ENCODE measurements at places on chromosomes 1 and 21. TPM values are rescaled to one million over a fixed set of nuclear protein-coding genes. Genes with fewer than 3 reads are reported as not detected.

DNA sequence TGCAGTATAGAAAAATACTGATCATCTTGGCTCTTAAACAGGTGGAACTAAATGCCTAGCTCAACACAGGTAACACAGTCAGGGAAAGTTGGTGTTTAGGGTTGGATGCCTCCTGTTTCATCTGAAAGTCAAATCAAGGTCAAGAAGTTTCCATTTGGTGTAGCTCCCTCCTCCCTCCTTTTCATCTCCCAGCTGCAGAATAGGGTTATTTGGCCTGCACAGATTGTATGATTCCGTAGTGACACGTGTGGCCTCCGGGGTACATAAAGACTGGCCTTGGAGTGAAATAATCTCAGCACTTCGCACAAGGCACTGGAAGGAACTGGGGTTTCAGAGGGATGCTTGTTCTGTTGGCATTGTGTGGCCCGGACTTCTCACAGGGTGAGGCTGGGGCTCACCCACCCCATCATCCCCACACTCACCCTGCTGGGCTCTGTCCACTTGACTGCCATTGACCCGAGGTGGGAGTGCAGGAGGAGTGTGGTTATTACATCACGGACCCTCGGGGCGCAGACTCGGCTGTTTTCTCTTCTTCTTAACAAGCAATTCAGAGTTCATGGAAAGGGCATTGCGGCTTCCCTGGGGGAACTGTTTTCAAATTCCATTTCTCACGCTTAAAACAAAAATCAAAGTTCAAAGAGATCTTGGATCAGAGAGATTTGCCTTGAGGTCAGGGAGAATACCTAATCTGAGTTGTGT is 18.4 kb downstream of the IGSF5 start:
- no peaks in the 10 kb centered on the region for H3K36me3 ChIP-seq
- H3K27me3 ChIP-seq, result no peaks in the 10 kb centered on the region
- H3K4me3 ChIP-seq, result no peak overlapping the region

- no peak overlapping the region for H3K4me3 ChIP-seq
- H3K36me3 ChIP-seq, result no peaks in the 10 kb centered on the region
- no peaks in the 10 kb centered on the region for H3K4me1 ChIP-seq
- H3K27ac ChIP-seq, result no peak overlapping the region
- no peak for DNase-seq
Observed at GRCh38 chr1:91769742-91770141, 116.2 kb downstream of the TGFBR3 start.

DNA sequence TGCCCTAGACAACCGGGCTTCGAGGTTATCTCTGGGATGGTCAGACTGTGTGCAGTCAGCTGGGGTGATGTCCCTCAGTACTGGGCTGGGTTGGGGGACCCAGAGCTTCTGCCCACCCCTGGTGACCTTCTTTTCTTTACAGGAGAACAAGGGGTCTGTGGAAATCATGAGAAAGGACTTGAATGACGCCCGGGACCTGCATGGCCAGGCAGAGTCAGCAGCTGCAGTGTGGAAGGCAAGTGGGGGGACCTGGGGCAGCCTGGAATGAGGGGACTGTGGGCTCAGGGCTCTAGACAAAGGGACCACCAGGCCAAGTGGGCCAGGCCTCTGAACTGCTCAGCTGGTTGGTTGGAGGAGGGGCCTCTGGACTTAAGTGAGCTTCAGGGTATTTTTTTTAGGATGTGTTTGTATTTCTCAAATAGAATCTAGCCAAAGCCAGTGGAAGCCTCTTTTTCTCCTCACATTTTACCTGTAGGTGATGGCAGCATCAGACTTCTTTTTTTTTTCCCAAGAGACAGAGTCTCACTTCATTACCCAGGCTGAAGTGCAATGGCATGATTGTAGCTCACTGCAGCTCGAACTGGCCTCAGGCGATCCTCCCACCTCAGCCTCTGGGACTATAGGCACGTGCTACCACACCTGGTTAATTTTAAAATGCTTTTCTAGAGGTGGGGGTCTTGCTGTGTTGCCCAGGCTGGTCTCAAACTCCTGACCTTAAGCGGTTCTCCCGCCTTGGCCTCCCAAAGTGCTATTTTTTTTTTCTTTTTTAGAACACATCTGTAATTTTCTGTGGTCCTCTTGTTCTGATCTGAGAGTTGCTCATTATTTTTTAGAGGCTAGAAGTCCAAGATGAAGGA is 1.9 kb downstream of the RNF187 start:
- H3K27ac ChIP-seq, result no peak overlapping the region
- H3K36me3 ChIP-seq, result no peaks in the 10 kb centered on the region
- H3K4me3 ChIP-seq, result no peak overlapping the region
- H3K4me1 ChIP-seq, result peaks cover 37% of the 10 kb centered on the region

DNA sequence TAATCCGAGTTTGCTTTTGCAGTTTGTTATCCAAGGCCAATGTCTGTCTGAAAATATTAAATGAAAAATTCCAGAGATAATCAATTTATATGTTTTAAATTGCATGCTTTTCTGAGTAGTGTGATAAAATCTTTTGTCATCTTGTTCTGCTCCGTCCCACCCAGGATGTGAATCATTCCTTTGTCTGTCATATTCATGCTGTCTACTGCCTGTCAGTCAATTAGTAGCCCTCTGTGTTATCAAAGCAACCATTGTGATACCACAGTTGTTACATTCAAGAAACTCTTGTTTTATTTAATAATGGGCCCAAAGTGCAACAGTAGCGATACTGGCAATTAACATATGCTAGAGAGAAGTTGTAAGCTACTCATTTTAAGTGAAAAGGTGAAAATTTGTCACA is 819.3 kb downstream of the BRINP3 start:
- no peak overlapping the region for H3K27ac ChIP-seq
- H3K27me3 ChIP-seq, result no peaks in the 10 kb centered on the region
- no peak for DNase-seq
- no peaks in the 10 kb centered on the region for H3K4me1 ChIP-seq
- H3K4me3 ChIP-seq, result no peak overlapping the region
- no peaks in the 10 kb centered on the region for H3K36me3 ChIP-seq

DNA sequence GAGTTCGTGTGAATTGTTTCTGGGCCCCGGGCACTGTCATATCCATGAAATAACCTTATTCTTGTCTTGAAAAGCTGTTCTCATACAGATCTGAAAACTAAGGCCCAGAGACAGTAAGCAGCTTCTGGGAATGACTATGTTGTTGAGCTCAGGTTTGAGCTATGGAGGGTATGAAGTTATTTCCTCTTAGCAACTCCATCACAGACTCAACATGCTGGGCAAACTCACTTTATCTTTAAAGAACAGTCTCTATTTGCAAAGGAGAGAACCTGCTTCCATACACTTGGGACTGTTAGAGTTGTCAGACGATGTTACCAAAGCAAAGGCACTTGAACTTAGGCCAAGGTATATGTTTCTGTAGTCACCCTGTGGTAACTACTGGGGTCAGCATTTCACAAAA is 90.0 kb downstream of the GPR88 start:
- no peak overlapping the region for H3K4me3 ChIP-seq
- no peak overlapping the region for H3K27ac ChIP-seq
- no peaks in the 10 kb centered on the region for H3K4me1 ChIP-seq
- H3K27me3 ChIP-seq, result no peaks in the 10 kb centered on the region
- H3K36me3 ChIP-seq, result no peaks in the 10 kb centered on the region

GRCh38 chr21:31030367-31031106 is 7.7 kb downstream of the KRTAP19-8 start:
- no peaks in the 10 kb centered on the region for H3K27me3 ChIP-seq
- no peak for DNase-seq
- H3K27ac ChIP-seq, result no peak overlapping the region
- no peak overlapping the region for H3K4me3 ChIP-seq
- no peaks in the 10 kb centered on the region for H3K4me1 ChIP-seq

DNA sequence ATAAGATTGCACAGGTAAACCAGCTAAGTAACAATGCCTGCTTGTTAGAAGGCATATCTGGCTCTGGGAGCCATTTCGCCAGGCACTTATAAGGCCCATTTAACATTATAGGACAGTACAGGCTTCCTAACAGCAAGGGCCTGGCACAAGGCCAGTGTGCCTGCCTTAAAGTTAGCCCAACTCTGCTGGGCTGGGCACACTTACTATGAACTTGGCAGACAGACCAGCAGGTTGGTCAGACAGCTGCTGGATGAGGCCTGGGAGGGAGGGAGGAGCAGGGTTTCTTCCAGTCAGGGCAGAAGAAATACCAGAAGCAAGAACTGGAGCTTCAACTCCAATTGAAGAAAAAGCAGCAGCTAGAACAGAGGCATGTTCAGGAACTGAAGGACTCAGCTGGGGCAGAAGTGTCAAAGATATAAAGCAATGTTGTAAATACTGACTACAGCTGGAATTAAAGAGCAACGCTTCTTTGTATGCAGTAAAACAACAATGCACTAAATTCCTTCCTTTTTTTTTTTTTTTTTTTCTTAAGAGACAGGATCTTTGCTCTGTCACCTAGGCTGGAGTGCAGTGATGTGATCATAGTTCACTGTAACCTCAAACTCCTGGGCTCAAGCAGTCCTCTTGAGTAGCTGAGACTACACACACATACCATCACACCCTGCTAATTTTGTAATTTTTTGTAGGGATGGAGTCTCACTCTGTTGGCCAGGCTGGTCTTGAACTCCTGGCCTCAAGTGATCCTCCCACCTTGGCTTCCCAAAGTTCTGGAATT is 4.9 kb downstream of the CACHD1 start:
- H3K27ac ChIP-seq, result no peak overlapping the region
- H3K36me3 ChIP-seq, result no peaks in the 10 kb centered on the region
- no peak overlapping the region for H3K4me3 ChIP-seq

- no peak overlapping the region for H3K4me3 ChIP-seq
- no peak overlapping the region for H3K27ac ChIP-seq
- no peaks in the 10 kb centered on the region for H3K36me3 ChIP-seq
- no peak for DNase-seq
Observed at GRCh38 chr1:232223183-232223708, 406.7 kb downstream of the SIPA1L2 start.

DNA sequence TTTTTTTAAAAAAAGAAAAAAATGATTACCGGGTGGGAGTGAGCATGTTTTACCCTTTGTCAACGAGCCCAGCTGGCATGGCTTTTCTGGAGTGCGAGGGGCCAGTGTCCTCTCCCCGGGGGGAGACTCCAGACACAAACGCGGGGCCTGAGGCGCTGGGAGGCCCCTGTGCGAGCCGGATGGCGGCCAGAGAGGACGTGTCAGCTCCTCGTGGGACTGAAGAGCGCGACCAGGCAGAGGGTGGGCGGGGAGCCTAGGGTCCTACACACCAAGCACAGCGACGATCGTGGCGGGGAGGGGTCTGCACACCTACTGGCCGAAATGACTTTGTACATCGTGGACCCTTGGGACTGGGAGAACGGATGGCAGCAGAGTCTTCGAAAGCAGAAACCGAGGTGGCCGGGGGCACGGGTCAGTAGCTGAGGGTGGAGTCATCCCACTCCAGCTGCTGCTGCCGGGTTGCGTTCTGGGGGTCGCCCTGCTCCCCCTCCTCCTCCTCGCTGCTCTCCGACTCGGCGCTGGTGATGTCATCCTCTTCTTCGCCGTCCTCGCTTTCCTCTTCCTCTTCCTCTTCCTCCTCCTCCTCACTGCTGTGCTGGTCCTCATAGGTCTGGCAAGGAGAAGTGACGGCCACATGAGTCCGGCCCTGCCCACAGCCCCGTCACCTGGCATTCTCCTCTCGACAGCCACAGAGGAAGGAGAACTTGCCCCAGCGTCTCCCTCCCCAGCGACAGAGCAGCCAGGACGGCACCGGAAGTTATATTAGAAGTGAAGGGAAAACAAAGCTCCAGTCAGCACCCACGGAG is 78.8 kb downstream of the PIK3CD start:
- no peaks in the 10 kb centered on the region for H3K27me3 ChIP-seq
- no peaks in the 10 kb centered on the region for H3K4me1 ChIP-seq
- H3K36me3 ChIP-seq, result no peaks in the 10 kb centered on the region
- no peak overlapping the region for H3K4me3 ChIP-seq
- no peak overlapping the region for H3K27ac ChIP-seq

GRCh38 chr1:61084491-61085031 is 2.2 kb downstream of the NFIA start:
- DNase-seq, result no peak
- peaks cover 70% of the 10 kb centered on the region for H3K4me1 ChIP-seq
- H3K27me3 ChIP-seq, result no peaks in the 10 kb centered on the region
- H3K27ac ChIP-seq, result peak overlapping the region; percentile 93

DNA sequence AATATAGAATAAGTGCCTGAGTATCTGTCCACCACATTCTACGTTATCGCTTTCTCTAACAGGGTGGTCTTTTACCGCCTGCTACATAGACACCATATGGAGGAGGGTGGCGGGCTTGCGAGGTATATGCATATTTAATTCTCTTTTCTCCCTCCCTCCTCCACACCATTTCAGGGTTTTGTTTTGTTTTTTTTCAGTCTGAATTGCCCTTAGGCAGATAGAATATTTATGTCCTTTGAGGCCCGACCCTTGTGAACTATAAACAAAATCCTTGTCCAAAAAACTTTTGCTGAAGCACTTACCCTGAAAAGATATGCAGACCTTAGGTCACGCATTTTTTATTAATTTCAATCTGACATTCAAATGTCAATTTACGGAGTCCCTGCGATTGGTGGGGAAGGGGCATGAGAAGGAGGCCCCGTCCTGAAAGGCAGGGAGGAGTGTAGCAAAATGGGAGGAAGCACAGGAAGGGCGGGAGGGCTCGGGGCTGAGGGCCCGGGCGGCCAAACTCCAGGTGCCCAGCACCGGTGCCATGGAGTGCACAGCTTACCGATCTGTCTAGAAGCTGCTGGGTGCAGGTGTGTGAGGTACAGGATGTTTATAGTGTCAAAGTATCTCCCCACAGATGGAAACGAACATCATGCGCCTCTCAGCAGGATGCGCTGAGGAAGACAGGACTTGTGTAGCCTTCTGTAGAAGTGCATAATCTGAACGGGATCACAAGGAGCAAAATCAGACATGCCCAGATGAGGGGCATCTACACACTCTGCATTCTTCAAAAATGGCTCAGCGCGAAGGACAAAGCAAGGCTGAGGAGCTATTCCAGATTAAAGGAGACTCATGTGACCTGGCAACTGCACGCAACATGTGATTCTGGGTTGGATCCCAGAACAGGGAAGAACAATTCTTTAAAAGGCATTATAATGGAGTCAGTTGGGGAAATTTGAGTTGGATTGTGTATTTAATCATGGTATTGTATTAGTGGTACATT is 68.8 kb upstream of the LYST start:
- H3K27me3 ChIP-seq, result no peaks in the 10 kb centered on the region
- peaks cover 7% of the 10 kb centered on the region for H3K4me1 ChIP-seq
- no peaks in the 10 kb centered on the region for H3K36me3 ChIP-seq
- no peak for DNase-seq
- no peak overlapping the region for H3K4me3 ChIP-seq

Gene LIN28A
- total RNA-seq, result not detected

Gene S100A14
- 134 TPM for total RNA-seq

Gene DMBX1
- not detected for total RNA-seq

Gene SSR2
- 244 TPM for total RNA-seq

Gene LCE6A
- not detected for total RNA-seq
